CMK (cell line): ENCODE measurements at places on chromosomes 16 and 17.

GRCh38 chr16:24150282-24150681 lies 105.9 kb upstream of the CACNG3 start:
- DNase-seq = no peak

DNA sequence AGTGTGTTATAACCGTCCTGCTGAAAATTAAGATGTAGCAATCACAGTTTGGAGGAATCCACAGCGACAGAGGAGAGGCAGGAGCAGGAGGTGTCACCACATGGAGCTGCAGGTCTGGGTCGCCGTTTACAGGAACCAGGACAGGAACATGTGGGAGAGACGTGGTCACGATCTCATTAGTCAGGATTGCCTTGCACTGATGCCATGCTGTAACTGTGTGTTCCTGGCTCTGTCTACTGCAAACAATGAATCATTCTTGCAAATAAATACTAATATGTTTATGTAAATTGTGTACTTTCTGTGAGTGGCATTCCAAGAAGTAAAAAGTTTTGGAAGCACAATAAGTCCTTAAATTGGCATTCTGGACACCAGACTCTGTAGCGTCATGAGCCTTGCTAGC lies 271.8 kb downstream of the CPPED1 start:
- no peak for DNase-seq

DNA sequence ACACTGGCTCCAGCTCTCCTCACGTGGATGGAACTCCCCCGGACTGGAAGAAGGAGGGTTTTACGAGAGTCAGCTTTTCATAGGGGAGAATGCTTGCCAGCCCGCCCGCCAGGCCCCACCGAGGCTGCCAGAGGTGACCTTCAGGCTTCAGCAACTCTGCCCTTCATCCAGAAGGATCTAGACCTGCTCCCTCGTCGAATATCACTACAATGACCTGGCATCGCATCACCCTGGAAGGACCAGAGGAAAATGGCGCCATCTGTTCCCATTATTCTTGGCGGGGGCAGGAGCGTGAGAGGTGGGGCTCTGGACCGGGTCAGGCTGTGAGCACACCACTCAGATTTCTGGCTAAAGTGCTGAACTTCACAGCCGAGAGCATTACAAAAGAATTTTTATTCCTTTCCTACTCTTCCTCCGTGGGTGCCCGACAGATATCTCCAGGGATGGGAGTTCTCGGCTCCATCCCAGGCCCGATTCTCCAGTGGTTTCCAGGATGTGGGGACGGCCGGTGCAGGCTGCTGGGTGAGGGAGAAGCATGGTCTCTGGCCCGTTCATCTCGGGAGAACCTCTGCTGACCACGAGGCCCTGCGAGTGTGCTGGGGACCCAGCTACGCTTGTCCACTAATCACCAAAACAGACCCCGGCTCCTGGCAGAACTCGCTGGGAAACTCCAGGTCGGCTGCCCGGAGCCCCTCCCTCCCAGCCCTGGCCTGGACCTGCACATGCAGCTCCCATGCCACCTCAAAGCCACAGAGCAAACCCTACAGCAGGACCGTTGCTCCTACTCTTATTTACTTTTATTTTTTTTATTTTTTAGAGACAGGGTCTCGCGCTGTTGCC lies 36.8 kb upstream of the ZNF469 start:
- DNase-seq = no peak

DNA sequence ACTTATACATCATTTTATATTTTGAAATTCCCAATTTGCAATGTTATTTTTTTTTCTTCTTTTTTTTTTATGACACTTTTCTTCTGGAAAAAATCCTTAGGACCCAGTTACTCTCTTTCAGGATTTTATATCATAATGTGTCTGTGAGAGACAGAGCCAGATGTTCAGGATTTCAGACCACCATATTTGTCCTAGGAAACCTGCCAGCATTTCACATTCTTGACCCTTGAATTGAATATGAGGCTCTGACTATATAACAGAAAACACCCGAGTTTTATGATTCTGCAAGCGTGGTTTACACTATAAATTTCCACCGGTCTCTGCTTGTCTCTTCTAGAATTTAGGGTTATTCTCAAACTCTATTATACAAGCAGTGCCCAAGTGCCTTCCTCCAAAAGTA lies 621.0 kb downstream of the WWOX start:
- no peak for DNase-seq

DNA sequence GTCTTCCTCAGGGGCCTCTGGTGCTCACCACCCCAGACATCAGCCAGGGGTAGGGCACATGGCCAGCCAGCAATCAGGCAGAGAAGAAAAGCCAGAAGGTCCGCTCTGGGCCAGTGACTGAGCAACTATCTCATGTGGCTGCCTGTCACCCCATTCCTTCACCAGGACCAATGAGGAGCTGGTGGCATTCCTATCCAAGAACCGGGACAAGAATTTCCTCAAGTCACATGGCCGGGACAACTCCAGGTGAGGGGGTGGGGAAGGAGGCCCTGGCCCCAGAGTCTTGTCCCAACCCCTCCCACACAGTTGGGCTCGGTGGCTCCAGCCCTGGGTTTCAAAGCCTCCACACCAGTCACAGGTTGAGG lies 9.4 kb downstream of the XYLT2 start:
- DNase-seq = no peak

DNA sequence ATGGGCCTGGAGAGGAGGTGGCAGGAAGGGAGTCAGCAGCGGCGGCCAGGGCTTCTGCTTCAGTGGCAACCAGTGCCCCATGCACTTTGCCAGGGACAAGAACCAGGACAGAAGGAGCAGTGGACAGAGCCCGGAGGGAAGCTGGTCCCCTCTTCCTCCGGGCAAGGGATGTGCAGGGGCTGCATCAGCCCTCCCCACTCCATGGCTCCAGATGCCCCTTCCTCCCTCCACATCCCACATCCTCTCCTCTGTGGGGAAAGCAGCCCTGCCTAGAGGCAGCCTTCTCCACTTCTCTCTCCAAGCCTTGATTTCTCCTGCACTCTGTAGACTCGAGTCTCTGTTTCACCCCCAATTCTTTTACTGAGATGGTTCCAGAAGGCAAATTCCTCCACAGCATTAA lies 50.4 kb downstream of the AIPL1 start:
- DNase-seq = no peak

DNA sequence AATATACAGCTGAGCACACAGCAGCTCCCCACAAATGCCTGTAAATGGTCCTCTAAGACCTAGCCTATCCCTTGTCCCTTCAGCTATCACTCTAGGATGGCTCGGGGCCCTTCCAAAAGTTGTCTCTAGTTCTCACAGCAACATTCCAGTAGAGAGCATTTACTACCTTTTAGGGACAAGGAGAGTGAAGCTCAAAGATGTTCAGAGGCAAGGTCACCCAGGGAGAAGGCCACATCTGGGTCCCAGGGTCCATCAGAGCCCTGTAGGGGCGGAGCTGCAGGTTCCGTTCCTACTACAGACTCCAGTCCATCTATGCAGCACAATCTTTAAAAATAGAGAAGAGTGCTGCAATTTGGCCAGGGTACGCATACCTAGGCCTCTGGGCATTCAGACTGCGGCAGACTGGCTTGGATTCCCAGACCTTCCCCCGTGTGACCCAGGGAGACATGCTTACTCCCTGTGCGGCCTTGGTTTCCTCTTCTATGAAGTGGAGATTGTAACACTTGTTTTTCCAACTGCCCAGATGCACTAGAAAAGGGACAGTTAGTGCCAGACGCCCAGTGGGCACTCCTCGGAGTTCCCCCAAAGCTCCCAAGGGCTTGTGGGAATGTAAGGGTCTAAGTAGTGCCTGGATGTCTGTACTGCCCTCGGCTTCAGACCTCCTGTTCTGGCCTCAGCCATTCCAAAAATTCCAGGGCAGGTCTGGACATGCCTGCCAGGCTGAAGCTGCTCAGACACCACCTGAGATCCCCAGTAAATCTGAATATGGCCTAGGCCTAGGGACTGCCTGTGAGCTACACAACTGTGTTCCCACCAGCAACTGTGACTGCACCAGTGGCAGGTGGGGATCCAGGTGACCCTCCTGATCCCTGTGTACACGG lies 2.5 kb downstream of the SLC12A4 start:
- no peak for DNase-seq

DNA sequence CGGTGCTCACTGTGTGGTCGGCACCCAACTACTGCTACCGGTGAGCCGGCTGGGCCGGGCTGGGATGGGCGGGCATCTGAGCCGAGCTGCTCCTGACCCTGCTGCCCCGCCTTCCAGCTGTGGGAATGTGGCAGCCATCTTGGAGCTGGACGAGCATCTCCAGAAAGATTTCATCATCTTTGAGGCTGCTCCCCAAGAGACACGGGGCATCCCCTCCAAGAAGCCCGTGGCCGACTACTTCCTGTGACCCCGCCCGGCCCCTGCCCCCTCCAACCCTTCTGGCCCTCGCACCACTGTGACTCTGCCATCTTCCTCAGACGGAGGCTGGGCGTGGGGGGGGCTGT lies 6.9 kb downstream of the TBX6 start:
- no peak for DNase-seq

DNA sequence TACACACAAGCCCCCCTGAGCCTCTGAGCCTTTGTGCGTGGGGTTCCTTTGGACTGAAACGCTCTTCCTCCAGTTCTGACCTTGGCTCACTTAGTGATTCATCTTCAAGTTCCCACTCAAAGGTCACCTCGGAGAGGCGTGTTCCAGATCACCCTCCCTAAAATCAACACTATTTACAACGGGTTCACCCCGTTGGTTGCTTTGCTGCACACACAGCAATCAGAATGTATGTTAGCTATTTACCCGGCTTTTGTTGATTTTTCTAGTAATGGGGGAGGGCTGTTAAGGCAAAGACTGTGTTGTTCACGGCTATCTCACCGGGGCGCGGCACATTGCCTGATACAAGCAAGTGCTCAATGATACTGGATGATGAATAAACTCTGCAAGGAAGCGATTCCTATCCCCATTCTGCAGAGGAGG lies 977 bp downstream of the NAGPA start:
- DNase-seq = no peak

- DNase-seq = no peak
Measured at GRCh38 chr16:84700446-84701300, 873 bp downstream of the USP10 start.

- no peak for DNase-seq
Measured at GRCh38 chr17:76940738-76941350, 72.6 kb downstream of the MGAT5B start.

DNA sequence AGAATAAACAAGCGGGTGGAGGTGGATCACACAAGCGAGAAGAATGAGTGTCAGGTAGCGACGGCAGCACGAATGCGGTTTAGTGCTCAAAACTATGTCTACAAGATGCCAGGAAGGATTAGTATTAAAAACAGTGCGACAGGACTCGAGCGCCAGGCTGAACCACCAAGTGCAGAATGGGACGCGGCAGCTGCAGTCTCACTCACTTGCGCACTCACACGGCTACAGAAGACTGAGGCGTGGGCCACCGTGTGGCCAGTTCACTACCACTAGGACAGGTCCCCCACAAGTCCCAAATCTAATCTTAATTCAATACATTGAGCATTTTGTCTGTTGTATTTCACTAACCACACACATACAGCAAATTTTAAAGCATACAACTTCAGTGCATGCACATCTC lies 35.7 kb upstream of the TRAP1 start:
- DNase-seq = no peak
